Transverse colon (tissue), 4 donors: ENCODE measurements at places on chromosomes 4 and X. TPM values are rescaled to one million over a fixed set of nuclear protein-coding genes. Genes with fewer than 3 reads are reported as not detected.

- no peaks in the 10 kb centered on the region for H3K27me3 ChIP-seq
- H3K4me3 ChIP-seq, result no peak overlapping the region
- H3K4me1 ChIP-seq, result no peaks in the 10 kb centered on the region
- no peaks in the 10 kb centered on the region for H3K36me3 ChIP-seq
Measured at GRCh38 chr4:134708616-134709015, 507.0 kb upstream of the PABPC4L start.

GRCh38 chrX:130174045-130174704 lies 2.4 kb downstream of the RAB33A start:
- H3K27ac ChIP-seq, result peak overlapping the region; percentile 58
- peaks cover 8% of the 10 kb centered on the region for H3K27me3 ChIP-seq
- no peaks in the 10 kb centered on the region for H3K4me1 ChIP-seq
- no peak overlapping the region for H3K4me3 ChIP-seq
- H3K36me3 ChIP-seq, result no peaks in the 10 kb centered on the region
- no peak for DNase-seq

GRCh38 chr4:3599951-3600350 lies 67.7 kb upstream of the LRPAP1 start:
- H3K36me3 ChIP-seq, result no peaks in the 10 kb centered on the region
- H3K27ac ChIP-seq, result no peak overlapping the region
- H3K4me1 ChIP-seq, result no peaks in the 10 kb centered on the region

- no peak overlapping the region for H3K27ac ChIP-seq
- DNase-seq, result no peak
- H3K4me1 ChIP-seq, result no peaks in the 10 kb centered on the region
- H3K4me3 ChIP-seq, result no peak overlapping the region
Measured at GRCh38 chrX:140433582-140433981, 71.3 kb downstream of the SOX3 start.

DNA sequence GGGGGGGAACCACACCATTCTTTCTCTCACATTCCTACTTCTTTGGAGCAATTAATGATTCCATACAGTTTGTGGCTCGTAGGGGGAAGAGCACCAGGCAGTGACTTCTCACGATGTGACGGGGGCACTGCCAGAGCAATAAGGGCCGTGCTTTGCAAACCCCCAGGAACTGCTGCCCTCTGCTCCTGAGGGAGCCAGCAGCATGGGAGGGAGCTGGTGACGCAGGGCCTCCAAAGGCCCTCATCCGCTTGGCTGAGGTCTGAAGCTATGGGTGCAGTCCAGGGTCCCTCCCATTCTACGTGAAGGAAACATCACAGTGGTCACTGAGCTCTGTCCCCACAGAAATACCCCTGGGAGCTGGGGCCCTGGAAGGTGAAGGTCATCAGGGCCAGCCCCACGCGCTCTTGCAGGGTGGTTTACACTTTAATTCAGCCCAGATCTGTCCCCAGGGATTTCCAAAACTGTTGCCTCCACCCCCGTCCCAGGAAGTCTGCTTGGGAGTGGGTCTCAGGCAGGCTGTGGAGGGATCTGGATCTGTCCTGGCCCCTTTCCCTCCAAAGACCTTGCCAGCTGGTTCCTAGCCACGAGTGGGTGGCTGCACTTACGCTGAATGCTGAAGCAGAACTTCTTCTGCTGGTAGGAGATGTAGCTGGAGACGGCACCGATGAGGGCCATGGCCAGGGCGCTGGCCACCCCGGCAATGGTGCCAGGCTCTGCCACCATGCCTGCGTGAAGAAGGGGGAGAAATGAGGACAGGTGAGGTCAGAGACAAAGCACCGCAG lies 82.6 kb downstream of the MTMR1 start:
- DNase-seq, result no peak
- H3K4me1 ChIP-seq, result no peaks in the 10 kb centered on the region
- H3K27ac ChIP-seq, result no peak overlapping the region
- H3K4me3 ChIP-seq, result no peak overlapping the region

DNA sequence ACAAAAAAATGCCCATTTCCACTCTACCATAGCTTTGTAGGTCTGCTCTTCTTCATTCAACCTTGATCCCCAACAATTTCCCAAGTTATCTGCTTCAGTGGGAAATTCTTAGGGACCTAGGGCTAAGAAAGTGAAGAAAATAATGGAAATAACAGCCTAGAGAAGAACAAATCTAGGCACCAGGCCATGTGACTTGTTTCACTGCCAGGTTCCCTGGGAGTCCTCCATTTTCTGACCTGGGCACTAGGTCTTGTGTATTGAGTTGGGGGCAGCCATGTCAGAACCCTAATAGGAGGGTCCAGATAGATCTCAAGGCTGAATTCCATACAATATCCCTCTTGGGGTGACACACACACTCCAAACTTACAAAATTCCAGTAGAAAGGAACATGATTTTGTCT lies 194.6 kb upstream of the STK26 start:
- no peaks in the 10 kb centered on the region for H3K4me1 ChIP-seq
- no peak overlapping the region for H3K27ac ChIP-seq
- H3K27me3 ChIP-seq, result no peaks in the 10 kb centered on the region
- no peak overlapping the region for H3K4me3 ChIP-seq

- H3K27me3 ChIP-seq, result no peaks in the 10 kb centered on the region
- H3K27ac ChIP-seq, result peak overlapping the region; percentile 58
- H3K36me3 ChIP-seq, result no peaks in the 10 kb centered on the region
- H3K4me3 ChIP-seq, result no peak overlapping the region
Measured at GRCh38 chr4:119731146-119731742, 102.6 kb upstream of the PDE5A start.

GRCh38 chr4:120940547-120940946 lies 18.0 kb upstream of the PRDM5 start:
- no peak for DNase-seq
- peaks cover 2% of the 10 kb centered on the region for H3K4me1 ChIP-seq
- H3K27me3 ChIP-seq, result no peaks in the 10 kb centered on the region

- H3K36me3 ChIP-seq, result no peaks in the 10 kb centered on the region
- peaks cover 25% of the 10 kb centered on the region for H3K27me3 ChIP-seq
- no peak for DNase-seq
- H3K4me3 ChIP-seq, result no peak overlapping the region
- H3K4me1 ChIP-seq, result no peaks in the 10 kb centered on the region
Measured at GRCh38 chr4:110597582-110597981, 25.3 kb downstream of the PITX2 start.

- no peaks in the 10 kb centered on the region for H3K36me3 ChIP-seq
- no peaks in the 10 kb centered on the region for H3K27me3 ChIP-seq
- no peak overlapping the region for H3K27ac ChIP-seq
- no peak for DNase-seq
- no peak overlapping the region for H3K4me3 ChIP-seq
Measured at GRCh38 chr4:146142768-146143167, 32.8 kb upstream of the LSM6 start.

DNA sequence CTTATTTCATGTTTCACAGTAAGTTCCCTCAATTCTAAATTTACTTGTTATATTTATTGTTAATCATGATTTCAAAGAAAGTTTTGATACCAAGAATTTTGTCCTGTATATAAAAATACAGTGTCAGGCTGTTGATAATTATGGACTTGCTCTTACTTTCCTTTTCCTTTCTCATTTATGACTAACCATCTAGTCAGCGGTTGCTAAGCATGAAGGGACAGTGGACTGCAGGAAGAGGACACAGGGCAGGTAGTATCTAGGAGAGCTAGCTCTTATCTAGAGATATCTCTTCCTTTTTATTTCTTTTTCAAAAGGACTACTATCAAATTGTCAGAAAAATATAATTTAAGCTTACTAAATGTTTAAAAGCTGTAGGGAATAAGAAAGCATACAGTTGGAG lies 1.6 kb downstream of the OPRPN start:
- H3K27ac ChIP-seq, result no peak overlapping the region
- H3K4me1 ChIP-seq, result no peaks in the 10 kb centered on the region
- no peak overlapping the region for H3K4me3 ChIP-seq
- no peaks in the 10 kb centered on the region for H3K36me3 ChIP-seq
- no peak for DNase-seq

GRCh38 chr4:10787365-10787764 lies 102.8 kb upstream of the CLNK start:
- no peak overlapping the region for H3K4me3 ChIP-seq
- H3K27me3 ChIP-seq, result no peaks in the 10 kb centered on the region
- H3K4me1 ChIP-seq, result no peaks in the 10 kb centered on the region
- no peak for DNase-seq
- no peaks in the 10 kb centered on the region for H3K36me3 ChIP-seq
- no peak overlapping the region for H3K27ac ChIP-seq

The GUF1 gene
- 49.8 TPM for total RNA-seq

The CLDN2 gene
- not detected for total RNA-seq

The UGT2A1 gene
- not detected for total RNA-seq

The MTCP1 gene
- 12.9 TPM for total RNA-seq

The CDKL2 gene
- total RNA-seq, result 1.2 TPM

The TMPRSS11F gene
- not detected for total RNA-seq

The DCLK2 gene
- total RNA-seq, result 3.5 TPM

The MAGEB10 gene
- not detected for total RNA-seq

The MAGIX gene
- 10.8 TPM for total RNA-seq

The PHKA1 gene
- 1.8 TPM for total RNA-seq

The SPANXA2 gene
- not detected for total RNA-seq

The CPE gene
- 8.2 TPM for total RNA-seq

The AMER1 gene
- total RNA-seq, result 8.2 TPM

The COL4A6 gene
- total RNA-seq, result 0.60 TPM

The CXorf58 gene
- not detected for total RNA-seq

The SATL1 gene
- total RNA-seq, result not detected

The NDUFB11 gene
- 72.1 TPM for total RNA-seq
